Activated naive CD8-positive, alpha-beta T cell treated with anti-CD3 and anti-CD28 coated beads for 36 hours (primary cell): ENCODE measurements at places on chromosomes 4 and X. TPM values are rescaled to one million over a fixed set of nuclear protein-coding genes. Genes with fewer than 3 reads are reported as not detected.

DNA sequence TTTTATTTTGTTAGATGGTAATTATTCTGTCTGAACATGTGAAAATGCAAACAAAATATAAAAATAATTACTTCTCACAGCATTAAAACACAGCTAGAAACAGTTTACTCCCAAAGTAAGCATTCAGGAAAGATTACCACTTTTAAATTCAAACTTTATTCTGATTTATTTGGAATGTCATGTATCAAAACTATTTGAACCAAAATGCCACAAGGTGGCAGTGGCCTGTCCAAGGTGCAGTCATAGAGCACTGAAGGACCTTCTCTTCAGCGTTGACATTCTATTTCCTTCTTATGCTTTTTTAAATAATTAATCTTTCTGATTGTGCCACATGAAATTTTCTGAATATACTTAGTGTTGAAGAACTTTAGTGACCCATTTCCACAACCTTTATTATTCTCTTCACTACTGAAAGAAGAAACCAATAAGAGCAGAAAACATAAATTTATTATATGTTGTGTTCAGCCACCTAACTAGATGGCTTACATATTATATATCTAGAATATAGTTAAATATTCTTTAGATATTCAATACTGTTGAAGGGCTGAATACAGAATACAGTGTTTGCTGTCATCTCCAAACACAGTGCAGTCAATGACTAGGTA lies 283.6 kb downstream of the CFAP299 start:
- no peaks in the 10 kb centered on the region for H3K4me1 ChIP-seq
- H3K36me3 ChIP-seq = peaks cover 2% of the 10 kb centered on the region
- no peaks in the 10 kb centered on the region for H3K27me3 ChIP-seq
- DNase-seq = no peak
- no peak overlapping the region for H3K4me3 ChIP-seq

GRCh38 chrX:133865761-133866471 lies 119.5 kb downstream of the GPC3 start:
- H3K36me3 ChIP-seq = no peaks in the 10 kb centered on the region
- no peaks in the 10 kb centered on the region for H3K4me1 ChIP-seq
- no peak overlapping the region for H3K27ac ChIP-seq
- no peak for DNase-seq

GRCh38 chr4:121888134-121888533 lies 17.9 kb upstream of the BBS7 start:
- H3K27ac ChIP-seq = no peak overlapping the region
- H3K27me3 ChIP-seq = peaks cover 27% of the 10 kb centered on the region
- H3K4me3 ChIP-seq = no peak overlapping the region
- no peaks in the 10 kb centered on the region for H3K36me3 ChIP-seq

PDE6B gene
- 13.9 TPM for total RNA-seq

POU4F2 gene
- total RNA-seq = not detected

MTNR1A gene
- total RNA-seq = not detected
